Hematopoietic multipotent progenitor cell (in vitro differentiated cells): ENCODE measurements at places on chromosomes 3 and 15.

- no peak for DNase-seq
Observed at GRCh38 chr15:62569460-62570404, 404.6 kb upstream of the C2CD4B start.

GRCh38 chr3:32992310-32992686, 40.9 kb downstream of the CCR4 start:
- no peak for DNase-seq

- no peak for DNase-seq
Observed at GRCh38 chr15:88894819-88895767, at the start of gene HAPLN3. Gene HAPLN3 (minus strand): TSS chr15:88895544. CDS start chr15:88887298, 8,246 bp downstream.

- DNase-seq = no peak
Observed at GRCh38 chr3:194305356-194306108, 45.6 kb downstream of the CPN2 start.

- no peak for DNase-seq
Observed at GRCh38 chr3:14606669-14607339, 44.8 kb upstream of the CCDC174 start.

DNA sequence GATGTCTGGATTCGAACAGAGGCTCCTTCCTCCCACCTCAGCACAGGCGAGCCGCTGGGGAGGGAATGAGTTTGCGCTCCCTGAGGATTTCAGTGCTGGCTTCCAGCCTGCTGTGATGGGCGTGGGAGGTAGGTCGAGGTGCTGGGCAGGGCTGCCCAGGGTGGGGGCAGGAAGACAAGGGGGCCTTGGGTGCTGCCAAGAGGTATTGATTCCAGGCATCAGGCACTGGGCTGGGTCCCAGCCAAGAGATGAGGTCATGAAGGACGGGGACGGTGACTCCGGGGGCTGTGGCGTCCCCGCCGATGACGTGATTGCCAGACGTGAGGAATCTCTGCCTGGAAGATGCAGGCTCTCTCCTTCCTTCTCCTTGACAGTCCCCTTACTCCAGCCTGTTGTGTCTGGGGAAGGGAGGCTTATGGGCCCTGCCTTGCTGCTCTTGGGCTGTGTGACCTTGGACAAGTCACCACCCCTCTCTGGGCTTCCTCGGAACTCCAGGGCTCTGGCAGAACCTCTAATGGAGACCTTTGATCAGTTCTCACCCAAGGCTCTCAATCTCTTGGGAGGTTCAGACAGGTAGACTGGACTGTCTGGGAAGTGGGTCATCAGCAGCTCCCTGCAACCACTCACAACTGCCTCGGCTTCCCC, 116.8 kb downstream of the FBLN2 start:
- no peak for DNase-seq

DNA sequence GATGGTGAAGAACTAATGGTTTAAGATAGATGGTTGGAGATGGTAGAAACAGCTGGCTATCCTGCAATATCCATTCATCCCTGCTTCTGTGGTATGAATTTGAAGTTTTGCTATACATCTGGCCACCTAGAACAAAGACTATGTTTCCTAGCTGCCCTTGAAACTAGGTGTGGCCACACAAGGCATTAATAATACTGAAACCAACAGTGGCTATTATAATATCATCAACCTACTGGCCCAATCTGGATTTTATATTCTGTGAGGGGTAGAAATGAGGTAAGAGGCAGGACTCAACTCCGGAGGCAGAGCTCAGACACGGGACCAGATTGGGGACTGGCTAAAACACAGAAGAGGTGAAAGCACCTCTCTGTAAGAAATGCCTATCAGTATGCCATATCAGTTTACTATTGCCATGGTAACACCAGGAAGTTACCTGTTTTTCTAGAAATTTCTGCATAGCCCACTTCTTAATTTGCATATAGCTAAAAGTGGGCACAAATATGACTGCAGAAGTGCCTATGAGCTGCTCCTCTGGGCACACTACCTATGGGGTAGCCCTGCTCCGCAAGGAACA, 8.4 kb downstream of the IFT80 start:
- no peak for DNase-seq
